Brain pericyte (primary cell): ENCODE measurements at places on chromosomes 2 and 18.

GRCh38 chr2:191150600-191151330, at the start of gene STAT4:
STAT4 (minus strand) TSS chr2:191150994; CDS start chr2:191148203, 2,791 bp downstream.
- DNase-seq = peak; percentile 27

DNA sequence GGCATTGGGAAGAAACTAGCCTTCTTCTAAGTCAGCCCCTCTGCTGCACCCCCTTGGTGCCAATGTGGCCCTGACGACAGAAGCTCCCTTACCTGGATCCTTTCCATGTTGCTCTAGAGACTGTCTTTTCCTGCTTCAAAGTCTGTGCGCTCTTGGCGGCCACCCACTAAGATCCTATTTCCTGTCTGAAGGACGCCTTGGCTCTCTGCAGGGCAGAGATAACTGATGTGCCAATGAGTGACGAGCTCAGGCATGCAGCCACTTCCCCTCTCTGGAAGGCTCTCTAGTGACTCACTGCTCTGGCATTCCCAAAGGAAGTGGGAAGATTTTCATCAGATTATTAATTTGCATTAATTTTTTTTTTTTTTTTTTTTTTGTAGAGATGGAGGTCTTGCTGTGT, 273.5 kb downstream of the CDH20 start:
- DNase-seq = no peak

DNA sequence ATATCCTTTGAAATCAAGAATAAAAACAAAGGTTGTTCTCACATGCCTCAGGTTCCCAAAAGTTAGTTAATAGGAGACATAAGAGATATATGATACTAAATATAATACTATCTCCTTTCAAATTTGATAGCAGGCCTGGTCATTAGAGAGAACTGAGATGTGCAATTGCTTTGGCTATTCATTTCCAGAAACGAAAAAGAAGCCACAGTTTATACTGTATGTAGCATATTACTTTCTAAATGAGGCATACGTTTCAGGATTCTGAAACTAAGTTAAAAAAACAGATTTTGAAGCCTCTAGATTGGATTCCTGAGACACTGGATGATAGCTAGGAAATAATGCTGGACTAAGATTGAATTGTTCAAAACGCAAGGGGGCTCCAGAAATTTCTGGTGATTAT, 7.1 kb downstream of the PPP1R1C start:
- no peak for DNase-seq

- no peak for DNase-seq
Observed at GRCh38 chr2:152861349-152861942, 143.0 kb downstream of the ARL6IP6 start.

DNA sequence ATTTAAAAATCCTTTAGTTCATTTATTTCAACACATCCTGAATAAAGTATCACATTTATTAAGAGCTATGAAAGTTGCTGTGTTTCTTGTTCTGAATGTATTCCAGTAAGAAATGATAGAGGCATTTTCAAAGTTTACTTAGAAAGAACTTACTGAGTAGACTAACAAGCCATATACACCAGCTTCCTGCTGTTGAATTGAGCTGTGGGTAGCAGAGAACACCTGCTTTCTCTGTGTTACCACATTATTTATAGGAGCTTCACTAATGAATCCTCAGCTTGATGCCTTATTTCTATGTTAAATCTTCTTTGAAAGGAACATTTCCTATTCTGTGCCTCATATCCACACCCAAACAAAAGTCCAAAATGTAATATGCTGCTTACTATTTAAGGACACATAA, 115.4 kb downstream of the CCDC141 start:
- DNase-seq = no peak

GRCh38 chr2:33321236-33321771, 155.1 kb upstream of the RASGRP3 start:
- no peak for DNase-seq
